Right lung (tissue), 10 donors: ENCODE measurements at places on chromosomes 2 and 18. TPM values are rescaled to one million over a fixed set of nuclear protein-coding genes. Genes with fewer than 3 reads are reported as not detected.

Gene HOXD11
- not detected for polyA plus RNA-seq

Gene CYBRD1
- polyA plus RNA-seq: 61.2 TPM

Gene KIF1A
- polyA plus RNA-seq: 1.2 TPM

- DNase-seq: no peak
Measured at GRCh38 chr2:142796161-142796560, 81.3 kb upstream of the KYNU start.

DNA sequence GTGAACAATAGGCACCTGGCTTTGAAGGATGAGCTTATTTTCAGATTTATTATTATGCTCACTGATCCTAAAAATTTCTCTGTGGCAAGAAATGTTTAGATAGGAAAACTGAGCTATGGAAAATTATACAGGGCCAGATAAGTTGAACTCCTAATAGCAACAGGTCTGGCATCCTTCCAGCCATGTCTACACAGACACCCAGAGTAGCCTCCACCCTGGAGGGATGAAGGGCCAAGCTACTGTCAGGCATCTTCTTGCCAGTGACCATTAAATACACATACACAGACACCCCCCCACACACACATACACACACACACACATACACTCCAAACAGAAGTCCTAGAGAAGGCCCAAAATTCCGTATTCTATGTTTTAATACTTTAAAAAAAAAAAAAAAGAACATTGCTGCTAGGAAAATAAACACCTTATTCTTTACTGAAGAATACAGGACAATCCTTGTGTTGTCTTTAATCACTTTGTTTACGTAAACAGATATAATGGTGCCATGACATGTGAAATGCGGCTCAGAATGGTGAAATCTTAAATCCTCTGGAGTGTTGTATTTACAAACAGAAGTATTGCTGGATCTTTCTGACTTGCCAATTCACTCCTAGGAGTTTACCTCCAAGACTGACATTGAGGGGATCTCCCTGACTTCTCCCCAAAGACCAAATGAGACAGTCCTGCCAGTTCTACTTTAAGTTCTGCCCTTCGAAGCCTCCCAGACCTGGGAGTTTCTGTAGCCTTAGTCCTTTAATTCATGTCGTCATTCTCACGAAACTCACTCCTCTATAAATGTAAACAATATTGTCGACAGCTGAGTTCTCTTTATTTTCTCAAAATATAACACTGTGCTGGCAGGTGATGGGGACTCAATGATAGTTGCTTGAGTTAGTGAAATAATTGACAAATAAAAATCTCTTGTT, 163.1 kb downstream of the ANTXR1 start:
- no peak for DNase-seq

DNA sequence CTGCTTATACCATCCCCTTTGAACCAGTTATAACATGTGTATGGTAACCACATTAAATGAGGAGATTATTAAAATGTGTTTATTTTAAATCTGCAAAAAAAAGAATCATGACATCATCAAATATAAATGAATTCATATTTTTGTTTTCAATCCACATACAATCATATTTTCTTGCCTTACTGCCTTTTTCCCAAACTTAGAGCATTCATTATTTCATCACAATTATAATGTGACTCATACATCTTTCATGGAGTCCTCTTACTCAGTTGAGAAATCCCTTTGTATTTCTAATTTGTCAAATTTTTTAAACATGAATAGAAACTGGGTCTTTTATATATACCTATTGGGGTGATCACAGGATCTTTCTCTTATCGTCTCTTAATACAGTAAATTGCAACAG, 909.6 kb downstream of the DSC3 start:
- DNase-seq: no peak
